ENCODE measurements at places on chromosomes 3 and 15.
A peak's percentile ranks its signal among the peaks of the same experiment; 100 is the strongest.

GRCh38 chr3:50100386-50100785 lies 11.7 kb downstream of the RBM5 start:
- DNase-seq = no peak

GRCh38 chr3:38039101-38039898 lies at the start of gene DLEC1:
TSS of gene DLEC1 (plus strand) at chr3:38039208. CDS start at chr3:38039226, 18 bp downstream.
- DNase-seq = no peak

DNA sequence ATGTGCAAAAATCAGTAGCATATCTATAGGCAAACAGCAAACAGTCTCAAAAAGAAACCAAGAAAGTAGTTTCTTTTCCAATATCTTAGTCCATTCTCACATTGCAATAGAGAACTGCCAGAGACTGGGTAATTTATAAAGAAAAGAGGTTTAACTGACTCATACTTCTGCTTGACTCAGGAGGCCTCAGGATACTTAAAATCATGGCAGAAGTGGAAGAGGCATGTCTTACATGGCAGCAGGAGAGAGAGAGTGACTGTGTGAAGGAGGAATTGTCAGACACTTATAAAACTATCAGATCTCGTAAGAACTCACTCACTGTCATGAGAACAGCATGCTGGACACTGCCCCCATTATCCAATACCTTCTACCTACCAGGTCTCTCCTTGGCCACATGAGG lies 327.9 kb upstream of the EPHA3 start:
- DNase-seq = no peak

DNA sequence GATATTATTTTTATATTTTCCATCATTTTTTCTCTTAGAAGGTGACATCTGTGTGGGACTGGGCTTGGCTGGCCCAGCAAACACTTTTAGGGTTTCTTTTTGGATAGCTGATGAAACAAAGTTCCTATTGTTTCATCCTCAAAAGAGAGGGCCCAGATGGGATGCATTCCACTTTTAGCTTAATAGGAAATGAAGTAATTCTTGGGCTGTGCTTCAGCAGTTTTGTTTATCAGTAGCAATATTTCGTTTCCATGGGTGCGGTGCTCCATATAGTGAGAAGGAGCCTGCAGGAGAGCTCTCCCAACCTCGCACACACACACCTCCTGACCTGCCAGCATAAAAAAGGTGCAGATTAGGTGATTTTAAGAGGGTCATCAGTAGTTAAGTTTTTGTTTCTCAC lies 147.5 kb downstream of the AKAP13 start:
- DNase-seq = no peak

GRCh38 chr3:170863816-170864215 lies 6.2 kb downstream of the RPL22L1 start:
- no peak for DNase-seq

DNA sequence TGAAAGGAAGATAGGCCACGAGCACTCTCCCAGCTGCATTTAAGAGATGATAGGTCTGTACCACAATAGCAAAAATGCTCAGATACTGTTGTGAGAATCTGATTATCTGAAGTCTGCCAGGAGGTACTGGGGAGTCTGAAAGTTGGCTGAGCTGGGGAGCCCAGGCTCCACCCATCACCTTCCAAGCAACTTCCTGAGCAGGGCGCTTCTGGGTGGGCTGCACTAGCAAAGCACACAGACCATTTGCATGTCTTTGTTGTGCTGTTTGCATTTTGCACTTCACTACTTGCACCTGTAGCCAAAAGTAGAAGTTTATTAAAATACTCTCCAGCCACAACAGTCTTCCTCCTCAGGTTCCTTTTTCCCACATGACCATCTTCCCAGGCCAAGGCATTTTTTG lies 133.2 kb downstream of the ALDH1A2 start:
- no peak for DNase-seq

GRCh38 chr3:37477711-37478487 lies 303.5 kb upstream of the LRRFIP2 start:
- DNase-seq = no peak

- peak; percentile 22 for DNase-seq
These were observed 18.4 kb downstream of the TM4SF18 start for GRCh38 chr3:149314807-149315578.

GRCh38 chr3:127392156-127392490 lies 104.3 kb upstream of the PRR20G start:
- no peak for DNase-seq

- DNase-seq = no peak
These were observed at the start of gene MAP6D1 for GRCh38 chr3:183825456-183826161. TSS of gene MAP6D1 (minus strand) at chr3:183825577. CDS start at chr3:183825547, 30 bp downstream.

- no peak for DNase-seq
These were observed 10.4 kb downstream of the THBS1 start for GRCh38 chr15:39591141-39591895.

DNA sequence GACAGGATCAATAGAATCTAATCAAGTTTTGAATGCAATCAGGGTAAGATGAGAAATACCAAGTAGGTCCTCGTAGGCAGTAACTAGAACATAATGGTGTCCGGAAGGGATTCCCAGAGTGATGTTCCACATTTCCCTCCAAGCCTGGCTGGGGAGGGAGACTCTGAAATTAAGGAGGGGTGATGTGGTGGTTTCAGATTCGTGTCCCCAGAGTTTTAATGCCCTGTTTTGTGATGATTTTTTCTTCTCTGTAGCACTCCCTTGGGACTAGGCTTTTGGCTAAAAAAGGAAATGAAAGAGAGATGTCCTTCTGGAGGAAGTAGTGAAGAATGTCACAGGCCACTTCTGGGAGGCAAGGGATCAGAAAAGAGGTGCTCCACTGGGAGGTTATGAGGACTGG lies 108.3 kb upstream of the CACNA2D3 start:
- no peak for DNase-seq

DNA sequence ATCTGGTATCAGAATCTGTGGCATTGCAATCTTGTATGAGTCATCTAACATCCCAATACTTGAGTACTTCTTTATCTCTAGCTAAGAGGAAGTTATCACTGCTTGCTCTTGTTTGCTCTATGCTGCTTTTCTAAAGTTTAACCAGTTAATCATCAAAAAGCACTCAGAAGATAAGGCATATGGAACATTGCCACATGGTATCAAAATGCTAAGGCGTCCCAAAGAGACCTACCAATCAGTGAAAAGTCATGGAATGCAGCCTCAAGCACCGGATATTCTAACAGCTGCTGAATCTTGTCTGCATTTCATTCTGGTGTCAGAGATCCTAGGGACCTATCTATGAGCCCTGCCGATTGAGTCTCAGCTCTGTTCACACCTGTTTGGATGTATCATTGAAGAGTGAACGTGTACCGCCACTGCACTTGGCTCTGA lies 192.8 kb downstream of the ARPP21 start:
- no peak for DNase-seq

GRCh38 chr3:24487325-24488262 lies 7.1 kb downstream of the THRB start:
- DNase-seq = no peak

DNA sequence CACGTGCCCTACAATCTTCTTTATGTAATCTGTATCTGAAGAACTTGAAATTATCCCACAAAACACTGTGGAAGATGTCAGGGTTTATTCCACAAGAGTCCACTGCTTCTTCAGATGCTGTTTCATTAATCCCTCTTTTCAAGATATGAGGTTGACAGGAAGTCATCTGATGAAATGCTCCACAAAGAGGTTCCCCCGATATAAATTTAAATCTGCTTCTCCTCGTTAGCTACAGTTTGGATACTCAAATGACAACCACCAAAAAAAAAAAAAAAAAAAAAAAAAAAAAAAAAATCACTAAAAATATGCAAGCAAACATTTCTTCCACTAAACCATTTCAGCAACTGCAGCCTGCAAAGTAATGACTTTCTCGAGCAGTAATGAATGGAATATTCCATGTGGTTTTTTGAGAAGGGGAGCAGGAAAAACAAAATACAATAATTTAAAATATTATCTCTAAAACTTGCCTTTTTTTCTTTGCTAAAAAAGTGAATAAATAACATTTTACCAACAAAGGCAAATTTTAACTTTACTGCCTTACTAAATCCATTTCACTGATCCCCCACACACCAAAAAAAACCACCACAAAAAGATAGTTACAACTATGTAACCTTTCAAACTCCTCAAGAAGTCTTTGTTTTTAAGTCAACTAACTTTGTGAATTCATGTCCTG lies 37.8 kb downstream of the DLG1 start:
- DNase-seq = no peak

- DNase-seq = no peak
These were observed 25.9 kb upstream of the JMJD7 start for GRCh38 chr15:41801850-41802455.

- no peak for DNase-seq
These were observed 62.2 kb downstream of the WDR76 start for GRCh38 chr15:43889042-43889441.

DNA sequence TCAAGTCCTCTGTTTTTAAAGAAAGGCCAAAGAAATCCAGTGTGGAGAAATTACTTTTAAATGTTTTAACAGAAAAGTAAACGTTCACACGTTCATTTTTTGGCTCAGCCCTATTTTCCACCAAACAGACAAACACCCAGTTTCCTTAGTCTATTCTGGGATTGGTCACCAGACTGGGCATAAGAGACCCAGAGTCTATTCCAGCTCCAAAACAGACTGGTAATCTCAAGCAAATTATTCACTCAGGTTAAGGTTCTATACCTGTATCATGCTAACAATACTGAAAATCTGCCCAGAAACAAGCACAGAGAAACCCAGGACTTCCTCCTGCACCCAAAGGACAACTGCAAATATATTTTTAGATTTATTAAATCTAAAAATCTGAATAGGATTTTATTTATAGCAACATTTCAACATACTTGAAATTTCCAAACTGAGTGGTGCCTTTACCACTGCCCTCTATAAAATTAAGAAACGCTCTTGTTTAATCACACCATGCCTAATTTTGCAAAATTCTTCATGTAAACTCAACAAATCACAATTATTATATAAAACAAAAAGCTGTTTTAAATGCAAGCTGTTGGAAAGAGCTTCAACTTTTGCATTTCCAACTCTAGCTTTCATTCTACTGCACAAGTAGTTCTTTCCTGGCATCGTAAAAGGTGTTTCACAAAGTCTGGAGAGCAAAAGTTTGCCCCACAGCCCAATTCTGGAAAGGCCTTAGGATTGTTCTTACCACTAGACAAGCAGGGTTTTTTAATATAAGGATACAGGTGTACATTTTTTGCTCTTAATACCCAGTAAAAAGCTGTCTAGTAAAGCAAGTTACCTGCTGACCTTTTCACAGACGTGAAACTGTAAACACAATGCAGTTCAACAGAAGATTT lies 18.7 kb downstream of the ZNF148 start:
- DNase-seq = no peak

DNA sequence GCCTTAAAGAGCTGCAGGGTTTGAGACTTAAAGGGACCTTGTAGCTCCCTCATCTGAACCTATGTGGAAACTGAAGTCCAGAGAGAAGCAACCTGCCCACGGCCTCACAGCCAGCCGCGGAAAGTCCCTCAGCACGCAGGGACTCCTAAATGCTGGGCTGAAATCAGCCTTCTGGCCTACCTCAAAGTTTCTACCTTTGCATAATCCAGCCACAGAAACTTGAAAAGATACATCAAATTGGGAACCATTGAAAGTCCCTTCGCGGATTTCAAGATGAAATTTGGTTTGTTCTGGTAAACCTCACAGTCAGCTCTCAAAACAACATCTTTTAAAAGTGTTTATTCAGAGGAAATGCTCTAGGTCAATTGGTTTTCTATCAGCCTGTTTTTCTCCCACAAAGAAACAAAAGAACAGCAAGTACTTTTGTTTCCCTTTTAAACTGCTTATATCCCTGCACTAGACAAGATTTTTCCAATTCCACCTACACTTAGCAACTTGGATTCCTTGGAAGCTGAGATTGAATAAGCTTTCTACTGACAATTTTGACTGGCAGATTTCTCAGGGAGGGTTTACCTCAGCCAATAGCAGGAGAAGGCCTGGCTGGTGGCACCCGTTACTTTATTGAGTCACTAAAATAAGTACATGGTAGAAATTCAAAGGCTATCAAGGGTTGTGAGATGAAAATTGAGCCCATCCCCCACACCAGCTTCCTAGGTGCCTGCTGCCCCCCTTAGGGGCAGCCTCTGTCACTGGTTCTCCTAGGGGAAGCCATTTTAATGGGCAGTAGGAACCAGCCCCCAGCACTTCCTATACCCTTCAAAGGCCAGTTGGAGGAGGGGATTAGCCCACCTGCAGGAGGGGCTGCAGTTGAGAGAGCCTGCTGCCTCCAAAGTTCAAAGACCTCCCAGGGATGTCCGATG lies 171.2 kb downstream of the ADAMTS17 start:
- DNase-seq = no peak

- no peak for DNase-seq
These were observed 1074.1 kb downstream of the SI start for GRCh38 chr3:164004205-164004604.

- DNase-seq = no peak
These were observed 16.6 kb downstream of the ACAD9 start for GRCh38 chr3:128895843-128896697.

DNA sequence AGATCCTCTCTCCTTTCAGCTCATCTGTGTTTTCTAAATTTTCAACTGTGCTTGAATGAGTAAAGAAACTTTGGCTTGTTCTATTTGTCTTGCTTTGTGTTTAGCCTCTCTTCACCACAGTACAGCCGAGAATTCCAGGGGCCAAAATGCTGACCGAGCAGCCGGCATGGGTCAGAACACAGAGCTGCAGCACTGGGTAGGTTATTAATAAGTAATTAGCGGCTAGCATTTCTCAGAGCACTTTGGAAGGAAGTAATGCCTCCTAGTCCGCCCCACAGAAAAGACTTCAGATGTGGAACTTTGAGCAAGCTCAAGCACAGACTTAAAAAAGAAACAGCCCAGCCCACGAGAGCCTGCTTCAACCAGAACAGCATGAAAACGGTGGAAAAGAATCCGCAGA lies 343.9 kb downstream of the ARRDC4 start:
- no peak for DNase-seq

GRCh38 chr3:188577539-188577938 lies 423.6 kb downstream of the LPP start:
- DNase-seq = no peak

DNA sequence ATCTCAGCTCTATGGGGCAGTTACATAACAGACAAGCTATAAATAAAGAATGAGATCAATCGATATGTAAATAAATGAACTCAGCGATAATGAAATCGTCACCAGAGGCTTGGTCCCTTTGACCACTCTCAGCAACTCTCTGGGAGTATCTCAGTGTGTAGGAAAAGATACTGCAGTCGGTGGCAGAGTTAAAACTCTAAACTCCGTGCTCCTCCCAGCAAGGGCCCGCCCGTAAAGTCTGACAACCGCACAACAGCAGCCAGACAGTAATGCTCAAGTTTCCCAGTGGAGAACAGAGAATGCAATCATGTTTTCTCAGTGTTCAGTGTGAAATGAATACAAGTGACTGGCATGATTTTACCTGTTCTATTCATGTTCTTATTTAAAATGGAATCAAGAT lies 28.3 kb upstream of the IGF1R start:
- DNase-seq = no peak

GRCh38 chr15:99070208-99070607 lies 34.7 kb upstream of the SYNM start:
- no peak for DNase-seq

DNA sequence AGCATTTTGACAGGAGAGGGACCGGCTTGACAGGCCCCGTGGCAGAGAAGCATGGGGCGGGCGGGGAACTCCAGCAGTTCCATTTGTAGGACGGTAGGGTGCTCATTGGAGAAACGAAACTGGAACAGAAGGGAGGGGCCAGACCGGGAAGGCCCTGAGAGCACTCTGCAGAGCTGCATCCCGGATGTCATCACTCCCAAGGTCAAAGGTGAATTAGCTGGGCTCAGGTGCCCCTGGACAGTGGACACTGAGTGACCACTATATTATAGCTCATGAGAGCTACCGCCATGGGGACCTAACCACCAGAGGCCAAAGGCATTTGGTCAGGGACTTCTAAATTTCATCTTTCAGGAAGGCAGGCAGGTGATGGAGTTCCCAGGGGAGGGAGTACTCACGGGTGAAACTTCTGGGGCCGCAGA lies 7.3 kb downstream of the CSRNP1 start:
- no peak for DNase-seq

- no peak for DNase-seq
These were observed 14.4 kb downstream of the ATP13A3 start for GRCh38 chr3:194472290-194472920.
